ENCODE measurements at places on chromosomes 5 and 9.

GRCh38 chr5:83577036-83577636, 105.6 kb downstream of the VCAN start:
- no peak for DNase-seq

DNA sequence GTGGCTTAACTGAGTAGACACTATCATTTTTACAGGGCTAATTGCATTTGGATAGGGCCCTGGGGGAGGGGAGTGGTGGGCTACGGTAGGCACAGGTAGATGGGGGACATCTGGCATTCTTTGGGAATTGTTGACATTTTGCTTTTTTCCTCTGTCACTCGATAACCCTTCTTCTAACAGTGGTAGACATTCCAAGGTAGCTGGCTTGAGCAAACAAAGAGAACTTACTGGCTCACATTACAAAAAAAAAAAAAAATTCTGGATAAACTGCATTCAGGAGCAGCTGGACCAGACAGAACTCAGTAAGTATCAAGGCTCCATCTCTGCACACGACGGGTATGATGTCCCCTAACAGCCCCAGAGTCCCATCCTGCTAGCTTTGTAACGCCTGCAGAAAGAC, 585.2 kb downstream of the ZNF608 start:
- DNase-seq, result no peak

- DNase-seq, result no peak
Observed at GRCh38 chr9:133523106-133523505, 1.7 kb downstream of the MYMK start.

DNA sequence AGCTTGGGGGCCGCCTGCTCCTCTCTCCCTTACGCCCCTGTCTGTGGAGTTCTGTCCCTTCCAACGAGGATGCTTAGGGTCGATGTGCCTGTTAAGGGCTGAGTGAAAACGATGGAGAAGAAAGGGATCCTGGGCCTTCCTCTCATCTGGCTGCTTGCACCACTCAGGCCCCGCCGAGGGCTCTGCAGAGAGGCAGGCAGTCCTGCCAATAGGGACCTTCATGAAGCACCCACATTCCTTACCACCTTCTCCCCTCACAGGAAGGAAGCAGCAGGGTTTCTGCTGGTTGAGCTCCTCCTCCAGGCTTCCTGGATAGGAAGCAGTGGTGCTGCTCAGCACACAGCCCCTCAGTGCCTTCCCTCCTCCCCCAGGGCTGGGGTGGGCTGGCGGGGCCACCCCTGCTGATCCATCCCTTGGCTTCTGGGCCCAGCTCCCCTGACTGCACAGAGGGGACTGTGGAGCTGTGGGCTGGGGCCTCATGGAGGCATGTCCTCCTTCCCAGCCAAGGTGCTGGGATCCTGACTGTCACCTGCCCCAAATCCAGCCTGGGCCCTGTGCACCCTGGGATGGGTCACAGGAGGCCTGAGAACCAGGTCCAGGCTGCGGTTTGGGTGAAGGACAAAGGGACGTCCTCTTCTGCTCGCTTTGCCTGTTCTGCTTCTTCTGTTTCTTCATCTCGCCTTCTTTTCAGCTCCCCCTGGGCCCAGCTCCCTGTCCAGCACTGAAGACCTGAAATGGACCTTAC, 50.5 kb downstream of the AHRR start:
- no peak for DNase-seq

- no peak for DNase-seq
Observed at GRCh38 chr5:144697847-144698262, 527.2 kb downstream of the KCTD16 start.

- DNase-seq, result no peak
Observed at GRCh38 chr5:1211701-1212100, 10.3 kb downstream of the SLC6A19 start.

DNA sequence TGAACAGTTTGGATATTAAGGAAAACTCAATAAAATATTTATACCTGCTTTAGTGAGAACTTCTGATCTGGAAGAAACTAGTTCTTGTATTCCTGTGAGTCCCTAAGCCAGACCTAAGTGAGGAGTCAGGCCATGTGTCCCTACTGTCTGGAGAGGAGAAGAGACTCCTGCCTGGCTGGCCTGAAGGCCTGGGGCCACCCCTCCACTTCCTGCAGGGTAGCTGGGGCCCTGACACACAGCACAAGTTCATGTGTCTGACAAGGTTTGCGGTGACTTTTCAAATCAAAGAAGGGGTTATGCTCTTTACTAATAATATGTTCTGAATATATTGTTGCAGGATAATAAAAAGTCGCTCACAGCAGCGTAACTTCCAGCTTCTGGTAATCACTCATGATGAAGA, 16.1 kb upstream of the IL13 start:
- DNase-seq, result peak; percentile 34

- DNase-seq, result no peak
Observed at GRCh38 chr5:146283344-146283761, 55.3 kb upstream of the POU4F3 start.

DNA sequence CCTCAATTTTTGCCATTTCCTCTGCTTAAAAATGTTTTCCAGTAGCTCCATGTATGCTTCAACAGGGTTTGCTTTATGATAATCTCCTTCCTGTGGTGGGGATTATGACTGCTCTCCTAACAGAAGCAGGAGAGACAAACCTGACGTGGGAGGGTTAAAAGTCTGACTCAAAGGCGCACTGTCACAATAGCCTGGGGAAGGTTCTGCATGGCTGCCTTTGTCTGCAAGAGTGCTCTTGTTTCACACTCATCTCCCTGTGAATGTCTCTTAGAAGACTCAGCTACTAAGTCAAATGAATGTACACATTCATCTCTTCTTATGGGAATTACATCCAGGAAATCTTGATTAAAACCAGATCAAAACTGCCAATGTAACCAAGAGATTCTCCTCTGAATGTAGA, 90.9 kb upstream of the MTAP start:
- peak; percentile 23 for DNase-seq

- DNase-seq, result no peak
Observed at GRCh38 chr9:100277166-100277979, 75.4 kb downstream of the TEX10 start.

GRCh38 chr9:111904026-111904425, 7.4 kb downstream of the UGCG start:
- no peak for DNase-seq

DNA sequence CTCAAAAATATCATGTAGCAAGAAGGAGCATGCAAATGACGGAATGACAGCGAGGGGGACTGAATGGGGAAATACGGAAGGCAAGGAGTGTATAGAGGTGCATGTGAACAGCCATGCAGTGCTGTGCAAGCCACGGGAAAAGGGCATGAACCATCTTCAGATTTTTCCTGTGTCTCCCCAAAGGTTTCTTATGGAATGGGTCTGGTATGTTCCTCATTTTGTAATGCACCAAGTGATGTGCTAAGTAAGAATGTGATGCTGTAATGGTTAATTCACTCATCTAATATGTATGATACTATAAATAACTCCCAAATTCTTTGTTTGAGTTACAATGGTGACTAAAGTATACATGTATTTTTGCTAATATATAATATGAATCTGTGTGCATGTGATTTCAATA, 99.0 kb upstream of the DAB2 start:
- no peak for DNase-seq

- DNase-seq, result no peak
Observed at GRCh38 chr5:41722359-41722950, 147.8 kb downstream of the OXCT1 start.

DNA sequence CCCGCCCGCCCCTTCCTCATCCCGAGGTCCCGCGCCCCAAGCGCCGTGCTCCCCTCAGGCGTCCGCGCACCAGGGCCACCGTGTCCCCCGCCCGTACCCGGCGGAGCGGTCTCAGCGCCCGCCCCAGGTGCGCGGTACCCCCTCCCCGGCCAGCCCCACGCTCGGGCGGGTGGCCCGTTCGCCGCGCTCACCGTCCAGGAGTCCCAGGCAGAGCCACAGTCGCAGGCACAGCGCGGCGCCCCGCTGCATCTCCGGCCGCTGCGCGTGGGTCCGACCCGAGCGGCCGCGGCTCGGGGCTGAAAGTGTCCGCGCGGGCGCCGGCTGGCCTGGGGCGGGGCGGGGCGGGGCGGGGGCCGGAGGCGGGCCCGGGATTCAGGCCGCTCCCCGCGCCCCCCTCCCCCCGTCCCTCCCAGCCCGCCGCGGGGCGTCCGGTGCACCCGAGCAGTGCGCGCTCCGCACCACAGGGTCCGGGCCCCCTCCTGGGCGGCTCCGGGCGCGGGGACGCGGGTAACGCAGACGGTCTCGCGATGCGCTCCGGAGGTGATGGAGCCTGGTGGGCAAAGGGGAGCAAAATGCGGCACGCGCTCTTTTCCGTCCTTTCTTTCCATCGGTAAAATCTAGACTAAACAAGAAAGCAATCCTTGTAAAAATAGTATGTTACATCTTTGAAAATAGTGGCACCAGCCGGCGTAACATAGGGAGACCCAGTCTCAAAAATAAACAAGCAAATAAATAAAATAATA, at the start of gene FLT4:
Gene FLT4, minus strand, starts transcription at position 304 of the 743 bp plus-strand sequence. Its CDS starts 55 bp downstream, at position 249.
- DNase-seq, result no peak

GRCh38 chr5:68007451-68007850, 208.1 kb upstream of the PIK3R1 start:
- no peak for DNase-seq

- no peak for DNase-seq
Observed at GRCh38 chr5:132905938-132906337, 32.5 kb downstream of the LEAP2 start.

DNA sequence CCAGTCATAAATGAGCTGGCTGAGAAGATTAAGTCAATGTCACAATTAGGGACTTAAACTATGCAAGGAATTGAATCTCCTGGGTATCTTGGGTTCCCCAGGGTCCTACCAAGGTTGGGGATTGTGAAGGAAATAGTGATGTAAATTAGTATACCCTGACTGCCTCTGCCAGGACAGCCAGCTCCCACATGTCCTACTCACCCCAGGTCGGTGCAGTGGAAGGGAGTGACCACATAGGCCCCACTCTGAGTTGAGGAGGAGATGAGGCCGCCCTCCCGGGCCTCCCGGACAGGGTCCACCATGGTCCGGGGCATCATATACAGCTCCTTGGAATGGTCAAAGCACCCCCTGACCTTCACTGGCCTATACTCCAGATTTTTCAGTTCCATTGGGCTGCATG, 2.7 kb downstream of the SURF1 start:
- DNase-seq, result no peak

DNA sequence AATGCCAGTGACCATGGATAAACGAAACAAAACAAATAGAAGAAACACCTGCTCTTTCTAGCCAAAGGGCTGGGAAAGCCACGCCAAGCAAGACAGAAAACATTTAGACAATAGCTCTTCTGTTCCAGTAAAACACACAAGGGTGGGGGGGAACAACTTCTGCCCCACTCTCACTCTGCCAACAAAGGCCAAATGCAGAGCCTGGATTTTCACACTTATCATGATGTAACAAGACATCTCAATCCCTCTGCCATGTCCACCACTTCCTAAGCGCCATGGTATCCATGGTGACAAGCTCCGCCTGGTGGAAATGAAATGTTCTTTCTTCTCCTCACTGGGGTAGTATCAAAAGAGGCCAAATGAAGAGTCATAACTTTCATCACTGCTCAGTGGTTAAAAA, 60.6 kb downstream of the DRD1 start:
- no peak for DNase-seq

DNA sequence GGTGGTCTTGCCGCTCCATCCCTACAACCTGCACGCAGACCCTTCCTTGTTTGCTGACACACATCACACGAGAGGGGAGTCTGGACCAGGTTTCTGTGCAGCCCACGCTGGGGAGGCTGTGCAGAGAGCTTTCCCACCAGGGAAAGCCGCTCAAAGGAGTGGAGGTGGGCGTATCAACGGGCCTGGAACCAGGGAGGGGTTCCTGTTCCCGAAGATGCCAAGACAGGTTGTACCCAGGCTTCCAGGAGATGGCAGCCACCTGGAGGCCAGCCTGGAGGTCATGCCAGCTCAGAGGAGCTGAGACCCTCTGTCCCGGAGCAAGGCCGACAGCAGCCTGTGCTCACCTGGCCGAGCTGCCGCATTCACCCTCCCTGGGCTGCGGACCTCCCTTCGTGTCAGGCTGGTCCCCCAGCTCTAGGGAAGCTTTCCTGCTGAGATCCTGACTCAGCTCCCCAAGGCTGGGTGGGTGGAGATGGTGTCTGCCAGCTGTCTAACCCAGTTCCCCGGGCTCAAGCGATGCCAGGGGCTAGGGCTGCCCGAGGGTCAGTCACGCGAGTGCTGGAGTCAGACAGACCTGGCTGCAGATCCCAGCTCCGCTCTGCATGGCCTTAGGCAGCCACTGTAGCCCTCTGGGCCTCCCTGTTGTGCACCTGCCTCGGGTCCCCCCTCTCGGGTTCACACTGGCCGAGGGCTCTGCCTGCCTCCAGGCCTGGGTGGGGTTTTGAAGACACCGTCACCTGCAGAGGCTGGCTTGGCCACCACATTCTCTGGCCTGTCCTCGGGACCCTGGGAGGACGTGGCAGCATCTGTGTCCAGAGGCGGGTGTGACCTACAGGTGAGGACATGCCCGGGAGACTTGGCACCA, 28.5 kb upstream of the QSOX2 start:
- DNase-seq, result no peak

Data from activated CD4-positive, alpha-beta T cell treated with anti-CD3 and anti-CD28 coated beads, Interleukin-2, amount 50 U/mL, for 16 hours (primary cell).